ENCODE measurements at places on chromosomes 2 and 18. TPM values are rescaled to one million over a fixed set of nuclear protein-coding genes. Genes with fewer than 3 reads are reported as not detected.

DNA sequence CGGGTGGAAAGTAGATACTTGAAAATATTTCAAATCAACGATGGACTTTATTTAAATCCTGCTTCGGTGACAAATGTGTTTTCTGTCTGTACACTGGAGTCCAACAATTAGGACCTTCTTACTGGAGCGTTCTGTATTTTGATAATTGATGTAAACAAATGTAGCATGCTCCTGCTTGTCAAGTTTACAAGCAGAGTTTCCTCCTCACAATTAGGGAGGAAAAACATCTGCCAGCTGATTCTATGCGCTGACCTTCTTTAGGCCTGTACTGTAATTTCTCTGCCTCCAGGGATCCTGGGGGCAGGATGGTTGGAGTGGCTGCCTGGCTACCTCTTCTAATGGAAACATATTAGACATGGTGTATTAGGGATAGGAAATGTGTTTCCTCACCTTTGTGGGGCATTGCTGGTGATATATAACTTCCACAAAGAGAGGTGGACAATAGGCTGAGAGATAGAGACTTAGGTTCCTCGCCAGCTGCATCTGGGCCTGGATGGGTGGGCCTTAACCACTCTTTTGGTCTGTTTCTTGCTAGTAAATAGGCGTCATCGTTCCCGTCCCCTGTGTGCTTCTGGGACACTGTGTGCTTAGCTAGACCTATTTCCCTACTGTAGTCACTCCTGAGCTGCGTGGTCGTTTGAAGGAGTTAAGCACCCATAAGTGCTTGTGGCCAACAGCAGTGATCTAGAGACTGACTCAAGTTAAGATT, 19.3 kb downstream of the GATA6 start:
- DNase-seq = no peak

DNA sequence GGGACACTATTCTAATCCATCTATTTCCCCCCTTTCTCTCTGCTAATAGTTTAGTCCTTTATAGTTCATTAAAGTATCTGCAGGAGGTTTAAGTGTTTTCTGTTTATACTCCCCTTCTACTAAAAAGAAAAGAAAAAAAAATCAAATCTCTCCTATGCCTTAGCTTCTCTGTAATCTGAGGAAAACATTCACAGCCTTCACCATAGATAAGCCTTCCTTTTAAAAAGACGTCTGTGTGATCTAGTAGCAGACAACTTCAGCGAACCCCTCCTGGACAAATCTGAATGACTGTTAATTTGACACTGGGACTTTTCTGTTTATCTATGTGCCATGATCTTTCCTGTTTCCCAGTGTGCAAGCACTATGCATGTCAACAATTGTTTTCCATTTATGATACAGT, 70.4 kb upstream of the CDH19 start:
- DNase-seq = no peak

- no peak for DNase-seq
These were observed 450.0 kb upstream of the ID2 start for GRCh38 chr2:8231902-8232301.

GRCh38 chr2:10382354-10383061, 65.6 kb downstream of the ODC1 start:
- DNase-seq = no peak

The SUMO1 gene
- total RNA-seq = 97.7 TPM

DNA sequence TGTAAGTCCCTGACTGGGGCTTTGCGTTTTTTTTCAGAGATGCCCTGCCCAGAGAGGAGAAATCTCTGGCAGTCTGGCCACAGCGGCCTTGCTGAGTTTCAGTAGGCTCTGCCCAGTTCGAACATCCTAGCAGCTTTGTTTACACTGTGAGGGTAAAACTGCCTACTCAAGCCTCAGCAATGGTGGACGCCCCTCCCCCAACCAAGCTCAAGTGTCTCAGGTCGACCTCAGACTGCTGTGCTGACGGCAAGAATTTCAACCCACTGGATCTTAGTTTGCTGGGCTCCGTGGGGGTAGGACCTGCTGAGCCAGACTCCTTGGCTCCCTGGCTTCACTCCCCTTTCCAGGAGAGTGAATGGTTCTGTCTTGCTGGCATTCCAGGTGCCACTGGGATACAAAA, 31.7 kb downstream of the L3MBTL4 start:
- DNase-seq = no peak

GRCh38 chr18:63141778-63142176, 177.8 kb downstream of the BCL2 start:
- no peak for DNase-seq

The ZSCAN30 gene
- 16.5 TPM for total RNA-seq

The SERPINB10 gene
- total RNA-seq = 0.79 TPM

- no peak for DNase-seq
These were observed 61.7 kb downstream of the STRADB start for GRCh38 chr2:201513271-201513670.

DNA sequence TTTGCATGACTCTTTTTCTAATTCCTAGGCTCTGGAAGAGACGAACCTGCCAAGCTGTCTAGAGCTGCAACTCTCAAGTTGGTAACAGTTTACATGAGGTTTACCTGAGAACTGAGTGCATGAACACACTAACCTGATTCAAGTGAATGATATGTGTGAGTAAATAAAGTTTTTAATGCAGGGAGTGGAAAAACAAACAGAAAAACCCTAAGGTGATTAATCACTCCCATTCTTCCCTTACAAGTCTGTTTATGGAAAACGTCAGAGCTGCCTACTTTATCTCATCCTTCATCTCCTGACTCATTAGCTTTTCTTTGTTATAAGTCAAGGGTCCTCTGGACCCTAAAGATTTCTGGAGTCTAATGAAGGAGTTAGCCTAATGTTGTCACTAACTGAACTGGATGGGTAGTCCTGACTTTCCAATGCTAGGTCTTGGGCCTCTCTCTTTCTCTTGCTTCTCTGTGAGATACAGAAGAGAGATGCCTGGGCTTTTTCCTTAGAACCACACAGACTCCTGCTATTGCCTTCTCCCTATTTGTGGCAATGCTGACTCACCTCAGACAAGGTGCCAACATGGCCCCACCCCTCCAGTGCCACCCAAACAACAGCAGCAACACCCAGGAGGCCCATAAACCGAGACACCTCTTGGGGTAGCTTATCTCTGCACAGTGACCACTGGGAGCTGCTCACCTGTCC, 952.4 kb downstream of the EPHA4 start:
- DNase-seq = peak; percentile 99

DNA sequence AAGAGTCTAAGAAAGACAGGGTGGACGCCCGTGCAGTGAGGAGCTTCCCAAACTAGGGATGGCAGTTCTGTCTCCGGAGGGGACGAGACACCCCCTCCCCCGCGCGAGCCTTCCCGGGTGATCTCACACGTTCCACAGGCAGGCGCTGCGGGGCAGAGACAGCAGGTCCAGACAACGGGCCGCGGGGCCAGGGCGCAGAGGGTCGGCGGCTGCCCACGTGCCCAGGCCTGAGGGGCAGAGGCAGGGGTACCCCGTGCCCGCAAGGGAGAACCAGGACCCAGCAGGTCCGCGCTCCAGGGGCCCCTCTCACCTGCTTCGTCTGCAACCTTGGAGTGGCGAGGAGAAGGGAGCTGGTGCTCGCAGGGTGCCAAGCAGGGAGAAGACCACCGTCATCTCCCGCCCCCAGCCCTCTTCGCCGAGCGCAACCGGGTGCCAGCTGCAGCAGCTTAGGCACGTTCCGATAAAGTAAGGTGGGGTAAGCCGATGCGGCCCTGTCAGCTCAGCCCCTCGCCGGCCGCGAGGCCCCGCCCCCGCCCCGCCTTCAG, at the start of gene GPR155:
Gene GPR155, minus strand, starts transcription at position 467 of the 545 bp plus-strand sequence. CDS start 5,073 bp downstream, outside the sequence.
- no peak for DNase-seq

- DNase-seq = peak; percentile 73
These were observed 94.6 kb downstream of the NYAP2 start for GRCh38 chr2:225494100-225494459.

All from bronchial epithelial cell (primary cell).